ENCODE measurements at places on chromosomes 4 and X. TPM values are rescaled to one million over a fixed set of nuclear protein-coding genes. Genes with fewer than 3 reads are reported as not detected.

Gene SCML2
- 12.3 TPM for polyA plus RNA-seq

Gene SCARB2
- 169 TPM for polyA plus RNA-seq

Gene FABP2
- 1.6 TPM for polyA plus RNA-seq

Gene CPXCR1
- not detected for polyA plus RNA-seq

Gene ZNF141
- 35.1 TPM for polyA plus RNA-seq

Gene BST1
- 12.8 TPM for polyA plus RNA-seq

Gene GATA1
- polyA plus RNA-seq: 0.53 TPM

Gene FANCB
- polyA plus RNA-seq: 4.0 TPM

Gene FREM3
- polyA plus RNA-seq: 0.17 TPM

Gene SLC9A6
- polyA plus RNA-seq: 18.3 TPM

Gene ARSH
- not detected for polyA plus RNA-seq

Gene TRPC5OS
- 0.17 TPM for polyA plus RNA-seq

Gene LEF1
- polyA plus RNA-seq: 81.4 TPM

Gene FAAH2
- polyA plus RNA-seq: 13.1 TPM

Gene PAGE4
- polyA plus RNA-seq: 1.6 TPM

Gene DBET
- polyA plus RNA-seq: not detected

Gene CENPU
- 41.8 TPM for polyA plus RNA-seq

Gene TLR10
- polyA plus RNA-seq: 0.26 TPM

Gene STAP1
- polyA plus RNA-seq: 0.17 TPM

Gene SASH3
- 2.1 TPM for polyA plus RNA-seq

Gene CXCL1
- polyA plus RNA-seq: 0.51 TPM

Gene SLITRK4
- polyA plus RNA-seq: 14.3 TPM

Gene CRMP1
- polyA plus RNA-seq: 51.4 TPM

Gene BMPR1B
- 25.4 TPM for polyA plus RNA-seq

Gene RIPPLY1
- 3.1 TPM for polyA plus RNA-seq

Gene LRIT3
- 0.31 TPM for polyA plus RNA-seq

Gene XPNPEP2
- 51.7 TPM for polyA plus RNA-seq

Gene CLGN
- polyA plus RNA-seq: 6.5 TPM

Gene ZFP92
- 0.91 TPM for polyA plus RNA-seq

Gene UVSSA
- polyA plus RNA-seq: 10.8 TPM

Gene XAGE1A
- not detected for polyA plus RNA-seq

Gene SPIN4
- 23.0 TPM for polyA plus RNA-seq

Gene NR3C2
- polyA plus RNA-seq: 18.0 TPM

Gene CD38
- polyA plus RNA-seq: 1.7 TPM

Gene TSR2
- 55.3 TPM for polyA plus RNA-seq

Gene PTPN13
- polyA plus RNA-seq: 151 TPM

Gene EXOC1L
- polyA plus RNA-seq: not detected

Gene CDKL2
- polyA plus RNA-seq: 13.5 TPM

Gene NDUFC1
- 103 TPM for polyA plus RNA-seq

Gene PRRG3
- 5.1 TPM for polyA plus RNA-seq

Gene DCAF8L2
- not detected for polyA plus RNA-seq

Data from right renal pelvis (tissue), 4 donors.